ENCODE measurements at places on chromosomes 6 and 20.

- DNase-seq: no peak
Observed at GRCh38 chr6:73722318-73723060, 26.5 kb downstream of the CD109 start.

DNA sequence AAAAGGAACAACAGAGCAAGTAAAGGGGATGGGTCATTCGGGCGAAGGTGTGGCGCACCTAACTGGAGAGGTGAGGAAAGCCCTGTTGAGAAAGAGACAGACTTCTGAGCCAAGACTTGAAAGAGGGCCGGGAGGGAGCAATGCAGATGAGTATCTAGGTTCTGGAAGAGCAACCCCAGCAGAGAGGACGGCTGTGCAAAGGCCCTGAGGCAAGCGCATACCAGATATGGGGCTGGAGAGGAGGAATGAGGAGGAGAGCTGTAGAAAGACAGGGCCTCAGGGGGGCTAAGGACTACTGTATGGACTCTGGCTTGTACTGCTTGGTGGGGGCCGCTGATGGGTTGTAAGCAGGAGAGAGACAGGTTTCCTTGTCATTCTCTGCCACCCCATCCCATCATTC is 21.9 kb downstream of the TRERF1 start:
- DNase-seq: no peak

DNA sequence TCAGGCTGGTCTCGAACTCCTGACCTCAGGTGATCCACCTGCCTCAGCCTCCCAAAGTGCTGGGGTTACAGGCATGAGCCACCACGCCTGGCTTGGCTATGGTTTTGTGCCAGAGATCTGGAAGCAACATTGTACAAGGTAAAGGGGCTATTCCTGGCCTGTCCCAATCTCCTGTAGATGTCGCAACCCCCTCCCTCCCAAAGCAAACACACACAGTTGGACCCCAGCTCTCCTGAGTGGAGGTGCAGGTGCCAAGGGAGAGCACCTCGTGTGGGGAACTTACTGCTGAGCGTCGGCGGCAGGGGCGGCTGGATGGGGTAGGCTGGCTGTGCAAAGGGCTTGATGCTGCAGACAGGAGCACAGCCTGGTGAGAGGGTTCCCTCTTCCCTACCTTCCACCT is 8.8 kb downstream of the RPL10A start:
- DNase-seq: no peak

GRCh38 chr6:155638200-155638599 is 182.6 kb upstream of the NOX3 start:
- no peak for DNase-seq

DNA sequence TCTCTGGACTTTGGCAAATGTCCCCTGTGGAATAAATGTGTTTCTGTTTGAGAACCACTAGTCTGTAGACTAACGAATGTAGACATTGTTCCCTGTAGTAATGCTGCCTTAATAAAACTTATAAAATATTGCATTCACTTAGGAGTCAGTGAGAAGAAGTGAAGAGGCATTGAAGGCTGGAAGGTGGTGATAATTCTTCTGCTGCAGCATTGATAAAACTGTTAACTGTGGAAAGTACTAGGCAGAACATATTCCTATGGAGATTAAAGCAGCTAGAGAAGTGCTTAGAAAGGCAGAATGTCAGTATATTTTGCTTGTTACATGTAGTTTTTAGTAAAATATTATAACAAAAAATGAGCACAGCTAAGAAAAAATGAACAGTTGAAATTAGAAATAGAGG is 4.8 kb downstream of the PGK2 start:
- DNase-seq: no peak

- no peak for DNase-seq
Observed at GRCh38 chr6:104599821-104600638, 259.7 kb downstream of the HACE1 start.

DNA sequence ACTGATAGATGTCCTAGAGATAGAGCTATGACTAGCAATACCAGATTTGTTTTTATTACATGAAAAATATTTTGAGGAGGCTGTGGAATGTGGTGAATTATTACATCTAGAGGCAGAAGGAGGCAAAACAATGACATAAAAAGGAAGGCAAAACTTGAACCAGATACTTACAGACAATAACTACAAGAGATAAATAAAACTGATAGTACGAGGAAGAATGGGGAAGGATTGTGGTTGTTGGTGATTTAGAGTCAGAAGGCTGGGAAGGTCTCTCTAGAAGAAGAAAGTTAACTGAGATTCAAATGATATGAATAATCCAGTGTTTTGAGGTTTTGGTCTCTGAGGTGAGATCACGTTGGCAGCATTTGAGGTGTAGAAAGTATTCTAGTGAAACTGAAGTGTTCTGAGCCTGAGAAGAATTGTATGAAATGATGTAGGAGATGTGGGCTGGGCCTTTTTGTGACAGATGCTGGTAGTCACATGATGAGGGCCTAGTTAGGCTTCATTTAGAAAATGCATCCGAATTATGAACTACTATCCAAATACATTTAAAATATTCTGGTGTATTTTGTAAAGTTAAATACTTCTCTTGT is 589.1 kb downstream of the EYS start:
- DNase-seq: no peak

- DNase-seq: no peak
Observed at GRCh38 chr6:163579111-163579879, 164.8 kb downstream of the QKI start.

GRCh38 chr6:44327096-44327495 is 13.9 kb upstream of the AARS2 start:
- DNase-seq: no peak

- DNase-seq: no peak
Observed at GRCh38 chr6:138682704-138683527, 90.7 kb upstream of the CCDC28A start.

DNA sequence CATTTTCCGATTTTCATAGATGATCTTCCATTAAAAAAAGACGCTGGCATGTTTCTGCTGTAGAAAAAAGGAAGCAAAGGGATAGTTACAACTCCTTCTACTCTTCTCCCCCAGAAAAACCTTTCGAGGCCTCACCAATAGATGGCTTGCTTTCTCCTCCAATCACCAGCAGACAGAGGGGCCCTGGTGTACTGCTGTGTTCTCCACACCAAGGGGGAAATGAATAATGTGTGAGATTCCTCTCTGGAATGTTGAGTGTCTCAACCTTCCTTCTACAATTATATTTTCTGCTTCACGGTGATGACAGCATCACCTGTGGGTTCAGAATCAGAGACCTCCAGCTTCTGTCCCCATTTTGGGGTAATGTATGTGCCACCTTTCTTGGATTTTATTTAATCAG is 185.7 kb upstream of the FLRT3 start:
- no peak for DNase-seq

DNA sequence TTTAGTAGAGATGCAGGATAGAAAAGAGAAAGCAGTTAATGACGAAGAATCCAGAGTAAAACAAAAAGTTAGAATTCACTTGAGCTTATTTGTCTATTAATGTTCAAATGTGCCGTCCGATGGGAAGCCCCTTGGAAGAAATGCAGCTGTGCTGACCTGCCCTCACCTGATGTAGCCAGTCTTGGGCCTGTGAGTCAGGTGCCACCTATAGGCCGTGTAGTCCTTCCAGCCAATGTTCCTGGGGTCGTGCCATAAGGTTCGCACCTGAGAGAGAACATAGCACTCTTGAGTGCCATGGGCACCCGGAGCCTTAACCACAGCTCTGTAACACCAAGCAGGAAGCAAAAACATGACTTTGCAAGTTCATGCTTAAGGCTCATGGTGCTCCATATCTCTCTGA is 32.4 kb downstream of the THBS2 start:
- no peak for DNase-seq

- DNase-seq: no peak
Observed at GRCh38 chr6:15484140-15484539, 178.7 kb downstream of the DTNBP1 start.

- DNase-seq: no peak
Observed at GRCh38 chr6:18262702-18263417, 1.5 kb downstream of the DEK start.

- DNase-seq: no peak
Observed at GRCh38 chr20:11952639-11953038, 34.9 kb downstream of the BTBD3 start.

GRCh38 chr6:14055541-14055940 is 62.0 kb upstream of the CD83 start:
- no peak for DNase-seq

DNA sequence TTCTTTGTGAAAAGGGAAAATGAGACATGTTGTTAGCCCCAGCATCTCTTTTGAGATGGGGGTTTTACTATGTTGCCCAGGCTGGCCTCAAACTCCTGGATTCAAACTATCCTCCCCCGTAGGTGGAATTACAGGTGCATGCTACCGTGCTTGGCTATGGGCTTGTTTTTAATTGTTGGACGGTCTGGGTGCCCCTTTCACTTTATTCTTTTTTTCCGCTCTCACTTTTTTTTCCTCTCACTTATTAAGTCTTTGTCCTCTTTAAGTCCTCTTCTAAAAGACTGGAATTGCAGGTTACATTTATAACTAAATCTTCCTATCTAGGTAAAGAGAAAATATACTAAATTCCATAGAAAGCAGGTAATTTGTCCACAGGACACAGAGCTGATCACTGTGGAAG is 18.8 kb upstream of the PRDM13 start:
- no peak for DNase-seq

GRCh38 chr6:45209762-45210161 is 118.4 kb upstream of the RUNX2 start:
- no peak for DNase-seq
